ENCODE measurements at places on chromosomes 2 and 18. TPM values are rescaled to one million over a fixed set of nuclear protein-coding genes. Genes with fewer than 3 reads are reported as not detected.

- DNase-seq = no peak
These were observed 90.0 kb downstream of the CRACDL start for GRCh38 chr2:98846041-98846440.

Gene ZBTB14
- 7.8 TPM for total RNA-seq

DNA sequence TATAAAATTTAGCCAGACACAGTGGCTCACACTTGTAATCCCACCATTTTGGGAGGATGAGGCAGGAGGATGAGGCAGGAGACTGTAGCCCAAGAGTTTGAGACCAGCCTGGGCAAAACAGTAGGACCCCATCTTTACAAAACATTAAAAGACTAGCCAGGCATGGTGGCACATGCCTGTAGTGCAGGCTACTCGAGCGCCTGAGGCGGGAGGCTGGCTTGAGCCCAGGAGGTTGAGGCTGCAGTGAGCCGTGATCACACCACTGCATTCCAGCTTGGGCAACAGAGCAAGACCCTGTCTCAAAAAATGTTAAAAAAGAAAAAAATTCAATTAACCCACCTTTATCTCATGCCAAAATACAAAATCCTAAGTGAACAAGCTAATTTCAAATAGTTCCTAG is 4.0 kb downstream of the REV1 start:
- DNase-seq = no peak

Gene SP140
- total RNA-seq = 0.56 TPM

- no peak for DNase-seq
These were observed 1693.4 kb upstream of the SLC39A10 start for GRCh38 chr2:193963472-193964119.

Gene PLB1
- 1.8 TPM for total RNA-seq

DNA sequence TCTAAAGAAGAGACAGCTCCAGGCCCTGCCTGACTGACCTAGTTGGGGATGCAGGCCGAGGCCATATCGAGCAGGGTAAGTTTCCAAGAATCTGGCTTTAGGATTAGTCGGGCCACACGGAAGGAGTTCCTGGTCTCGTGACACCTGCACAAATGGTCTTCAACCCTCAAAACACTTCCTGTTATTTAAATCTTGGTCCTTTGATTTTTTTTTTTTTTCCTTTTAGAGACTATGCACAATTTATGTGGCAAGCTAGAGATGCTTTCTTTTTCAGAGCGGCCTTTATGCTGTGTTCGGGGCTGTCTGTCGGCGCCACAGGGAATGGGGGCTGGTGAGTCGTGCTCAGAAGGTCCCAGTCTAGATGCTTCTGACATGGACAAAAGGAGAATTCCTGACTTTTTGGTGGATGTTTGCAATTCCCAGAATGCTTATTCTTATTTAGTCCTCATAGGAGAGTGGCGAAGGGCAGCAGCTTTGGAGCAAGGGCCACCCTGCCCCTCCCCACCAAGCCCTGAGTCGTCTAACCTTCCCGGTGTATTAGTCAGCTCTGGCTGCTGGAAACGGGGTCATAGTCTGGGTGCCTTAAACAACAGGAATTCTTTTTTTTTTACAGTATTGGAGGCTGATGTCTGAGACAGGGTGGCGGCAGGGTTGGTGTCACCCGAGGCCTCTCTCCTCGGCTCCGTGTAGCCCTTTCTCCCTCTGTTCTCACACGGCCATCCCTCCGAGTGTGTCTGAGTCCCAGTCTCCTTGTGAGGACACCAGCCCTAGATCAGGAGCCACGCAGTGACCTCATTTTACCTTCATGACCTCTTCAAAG is 27.4 kb downstream of the HPCAL1 start:
- no peak for DNase-seq

Gene BOLL
- not detected for total RNA-seq

- DNase-seq = no peak
These were observed 140.8 kb upstream of the SLC35G4 start for GRCh38 chr18:11468617-11469016.

DNA sequence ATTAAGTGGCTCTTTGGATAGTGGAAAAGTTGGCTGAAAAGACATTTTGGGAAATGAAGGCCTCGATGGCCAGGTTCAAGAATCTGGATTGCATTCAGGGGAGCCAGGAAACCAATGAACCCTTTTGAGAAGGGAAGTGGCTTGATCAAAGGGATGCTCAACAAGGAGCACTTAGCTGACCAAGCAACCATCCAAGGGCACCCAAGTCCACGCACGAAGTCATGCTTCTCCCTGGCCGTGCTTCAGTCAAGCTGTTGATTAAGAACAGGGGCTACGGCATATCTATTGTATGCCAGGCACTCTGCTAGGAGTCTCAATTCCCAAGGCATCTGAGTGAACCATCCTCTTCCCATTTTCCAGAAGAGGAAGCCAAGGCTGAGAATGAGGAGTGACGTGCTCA is 185.8 kb upstream of the GLI2 start:
- peak; percentile 10 for DNase-seq

DNA sequence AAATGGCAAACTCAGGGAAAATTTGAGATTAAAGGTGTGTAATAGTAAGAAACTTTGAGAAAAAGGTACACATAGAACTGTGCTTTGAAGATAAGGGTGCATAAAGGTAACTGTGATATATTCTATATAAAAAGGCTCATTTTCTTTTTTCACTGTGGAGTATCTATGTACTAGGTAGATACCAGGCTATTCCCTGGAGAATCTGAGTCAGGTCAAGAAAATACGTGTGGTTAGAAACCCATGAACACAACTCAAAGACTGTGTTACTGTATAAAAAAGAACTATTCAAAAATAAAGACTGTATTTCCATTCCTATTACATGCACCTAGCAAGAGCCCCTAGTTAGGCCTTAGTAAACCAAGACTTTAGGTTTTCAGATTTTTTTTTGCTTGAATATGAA is 100.1 kb upstream of the GRB14 start:
- DNase-seq = no peak

Gene CCDC141
- total RNA-seq = 136 TPM

Gene NETO1
- total RNA-seq = not detected

- DNase-seq = no peak
These were observed 36.5 kb upstream of the RPL31 start for GRCh38 chr2:100965596-100965995.

- no peak for DNase-seq
These were observed 227.0 kb upstream of the SMAD7 start for GRCh38 chr18:49177812-49178211.

DNA sequence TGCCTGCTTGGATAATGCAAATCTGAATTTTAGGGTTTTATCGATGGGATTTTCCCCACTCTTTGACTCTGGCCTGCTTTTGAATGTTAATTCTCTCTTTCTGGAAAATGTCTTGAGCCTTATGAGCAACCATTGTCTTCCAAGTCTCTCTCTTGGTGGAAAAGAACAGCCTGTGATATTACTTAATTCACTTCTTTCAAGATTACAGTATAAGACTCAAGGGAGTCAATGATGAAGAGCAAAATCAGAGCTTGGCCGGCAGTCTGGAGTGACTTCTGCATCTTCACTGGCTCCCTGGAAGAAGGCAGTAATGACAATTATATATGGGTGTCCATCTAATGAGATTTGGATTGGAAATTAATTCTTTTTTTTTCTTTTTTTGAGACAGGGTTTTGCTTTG is 122.9 kb upstream of the ZEB2 start:
- DNase-seq = no peak

DNA sequence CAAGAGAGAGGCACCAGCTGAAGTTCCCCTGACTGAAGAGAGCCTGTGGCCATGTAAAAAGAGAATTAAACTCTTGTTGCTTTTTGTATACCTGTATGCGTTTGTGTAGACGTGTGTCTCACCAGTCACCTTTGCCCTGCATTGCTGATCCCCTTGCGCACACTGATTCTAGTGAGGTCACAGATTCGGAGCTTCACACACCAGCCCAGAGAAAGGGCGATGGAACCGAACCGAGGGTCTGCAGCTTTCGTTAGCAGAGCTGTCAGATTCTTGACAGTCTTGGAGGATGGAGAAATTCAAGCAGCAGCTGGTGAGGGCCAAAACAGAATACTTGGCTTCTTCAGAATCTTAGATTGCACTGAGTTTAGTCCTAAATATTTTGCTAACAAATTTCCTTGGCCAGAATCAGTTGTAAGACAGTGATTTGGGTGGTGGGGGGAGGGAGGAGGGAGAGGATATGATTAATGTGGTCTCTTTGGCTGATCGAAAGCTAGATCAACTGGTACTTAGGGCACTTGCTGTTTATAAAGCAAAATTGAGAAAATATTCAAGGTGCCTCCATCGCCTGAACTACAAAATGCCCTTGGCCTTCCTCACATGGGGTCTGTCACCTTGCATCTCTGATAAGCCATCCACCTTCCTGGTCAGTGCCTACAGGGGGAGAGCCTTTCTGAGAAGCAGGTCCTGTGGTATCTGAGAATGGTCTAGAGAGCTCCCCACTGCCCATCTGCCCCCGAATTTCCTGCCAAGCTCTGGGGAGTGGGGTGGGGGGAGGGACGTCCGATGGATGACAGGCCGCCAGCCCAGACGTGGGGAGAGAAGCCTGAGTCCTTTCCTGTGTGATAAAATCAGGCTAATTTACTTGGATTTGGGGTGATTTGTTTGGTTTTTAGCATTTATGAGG is 123.5 kb downstream of the CABLES1 start:
- DNase-seq = no peak

Gene RESP18
- total RNA-seq = not detected

Data from Right ventricle myocardium superior (tissue), 1 donor.